ENCODE measurements at places on chromosomes 11 and 22.

GRCh38 chr11:36475192-36475591 is 34.9 kb downstream of the TRAF6 start:
- no peak for DNase-seq

GRCh38 chr22:40331706-40332105 is 14.6 kb upstream of the ADSL start:
- DNase-seq: no peak

GRCh38 chr11:109733245-109733644 is 311.3 kb downstream of the C11orf87 start:
- DNase-seq: no peak

- no peak for DNase-seq
Measured at GRCh38 chr11:94658386-94658785, 91.2 kb downstream of the PIWIL4 start.

DNA sequence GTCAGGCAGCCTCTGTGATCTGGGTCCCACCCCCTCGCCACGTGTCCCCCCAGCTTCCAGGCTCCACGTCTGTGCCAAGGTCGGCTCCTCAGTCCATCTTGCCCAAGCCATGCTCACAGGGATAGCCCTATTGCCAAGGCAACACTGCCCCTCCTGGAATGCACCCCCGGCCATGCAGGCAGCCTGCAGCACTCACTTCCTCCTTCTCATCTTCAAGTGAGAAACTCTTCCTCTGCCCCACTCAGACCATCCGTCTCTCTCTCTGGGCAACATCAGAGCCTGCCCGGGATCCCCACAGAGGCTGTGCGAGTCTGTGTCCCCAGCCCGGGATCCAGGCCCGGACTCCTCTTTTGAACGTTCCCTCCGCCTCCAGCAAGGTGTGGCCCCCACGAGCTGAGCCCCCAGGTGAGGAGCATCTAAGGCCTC is 852.3 kb downstream of the BRD1 start:
- no peak for DNase-seq

DNA sequence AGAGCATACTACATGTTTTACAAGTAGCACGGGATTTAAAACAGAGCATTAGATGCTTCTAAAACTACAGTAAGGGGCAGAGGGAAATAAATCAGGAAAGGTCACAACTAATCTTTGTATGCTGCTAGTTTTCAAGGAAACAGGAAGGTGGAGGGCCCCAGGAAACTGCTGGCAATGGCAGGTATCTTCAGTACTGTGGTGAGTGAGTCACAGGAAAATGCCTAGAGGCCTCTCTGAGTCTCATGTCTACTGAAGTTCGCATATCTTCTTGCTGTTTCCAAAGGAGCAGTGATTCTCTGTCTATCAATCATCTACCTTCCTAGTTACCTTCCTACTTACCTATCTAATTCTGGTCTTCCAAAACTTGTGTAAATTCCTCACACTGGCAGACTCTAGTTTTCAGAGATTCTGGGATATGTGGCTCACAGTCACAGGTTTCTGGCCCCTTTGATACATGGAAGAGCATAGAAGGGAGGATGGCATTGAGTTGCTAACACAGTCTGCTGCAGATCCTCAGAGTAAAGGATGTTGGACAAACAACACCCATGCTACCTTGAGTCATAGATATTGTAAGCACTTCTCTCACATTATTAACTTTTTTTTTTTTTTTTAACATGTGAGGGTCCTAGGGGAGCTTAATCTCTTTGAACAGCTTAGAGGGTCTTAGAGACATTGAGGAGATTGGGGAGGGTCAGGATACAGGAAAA is 58.8 kb upstream of the SYN3 start:
- DNase-seq: no peak

GRCh38 chr22:19497245-19497644 is 17.5 kb downstream of the CDC45 start:
- DNase-seq: no peak

GRCh38 chr11:134503596-134503995 is 91.6 kb upstream of the B3GAT1 start:
- DNase-seq: no peak

DNA sequence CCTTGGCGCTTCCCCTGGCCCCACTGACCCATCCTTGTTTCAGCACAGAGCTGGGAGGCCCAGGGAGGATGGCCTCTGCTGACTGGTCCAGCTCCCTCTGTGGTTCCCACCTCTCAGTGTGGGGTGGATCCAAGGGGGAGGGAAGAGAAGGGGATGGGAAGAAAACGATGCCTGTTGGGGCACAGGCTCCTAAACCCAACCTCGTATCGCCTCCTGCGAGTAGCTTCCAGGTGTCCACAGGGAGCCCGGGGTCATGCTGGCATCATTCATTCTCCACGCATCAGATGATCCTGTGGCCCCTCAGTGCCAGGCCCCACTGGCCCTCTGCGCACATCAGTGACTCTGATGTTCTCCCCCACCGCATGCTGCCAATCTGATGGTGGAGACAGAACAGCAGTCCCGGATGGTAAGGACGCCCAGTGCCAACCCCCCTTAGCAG is 5.1 kb downstream of the MYEOV start:
- DNase-seq: no peak

DNA sequence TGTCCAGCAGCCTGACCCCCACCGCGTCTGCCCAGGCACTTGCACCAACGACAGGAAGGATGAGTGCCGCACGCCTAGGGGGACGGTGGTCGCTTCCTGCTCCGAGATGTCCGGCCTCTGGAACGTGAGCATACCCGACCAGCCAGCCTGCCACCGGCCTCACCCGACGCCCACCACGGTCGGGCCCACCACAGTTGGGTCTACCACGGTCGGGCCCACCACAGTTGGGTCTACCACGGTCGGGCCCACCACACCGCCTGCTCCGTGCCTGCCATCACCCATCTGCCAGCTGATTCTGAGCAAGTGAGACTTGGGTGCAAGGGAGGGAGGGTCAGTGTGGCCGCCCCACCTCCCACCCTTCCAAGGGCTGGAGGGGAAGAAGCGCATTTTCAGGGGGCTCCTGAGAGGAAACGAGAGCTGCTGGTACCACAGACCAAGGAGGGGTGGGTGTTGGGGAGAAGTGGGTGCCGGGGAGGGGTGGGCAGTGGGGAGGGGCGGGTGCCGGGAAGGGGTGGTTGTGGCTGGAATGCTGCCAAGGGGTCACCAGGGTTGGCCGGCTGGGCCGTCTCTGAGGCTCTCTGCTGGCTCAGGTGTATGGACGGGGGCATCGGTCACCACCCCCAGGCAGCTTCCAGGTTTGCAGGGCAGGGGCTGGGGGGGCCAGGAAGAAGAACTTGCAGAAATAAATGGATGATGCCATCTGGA is 27.7 kb upstream of the MUC5B start:
- no peak for DNase-seq

- DNase-seq: peak; percentile 31
Measured at GRCh38 chr11:73393479-73394415, 17.5 kb downstream of the RELT start.

- no peak for DNase-seq
Measured at GRCh38 chr22:36008131-36008530, 20.5 kb downstream of the RBFOX2 start.

GRCh38 chr11:109939166-109939810 is 153.9 kb upstream of the ZC3H12C start:
- no peak for DNase-seq

- no peak for DNase-seq
Measured at GRCh38 chr11:100927579-100927978, 202.0 kb downstream of the PGR start.

DNA sequence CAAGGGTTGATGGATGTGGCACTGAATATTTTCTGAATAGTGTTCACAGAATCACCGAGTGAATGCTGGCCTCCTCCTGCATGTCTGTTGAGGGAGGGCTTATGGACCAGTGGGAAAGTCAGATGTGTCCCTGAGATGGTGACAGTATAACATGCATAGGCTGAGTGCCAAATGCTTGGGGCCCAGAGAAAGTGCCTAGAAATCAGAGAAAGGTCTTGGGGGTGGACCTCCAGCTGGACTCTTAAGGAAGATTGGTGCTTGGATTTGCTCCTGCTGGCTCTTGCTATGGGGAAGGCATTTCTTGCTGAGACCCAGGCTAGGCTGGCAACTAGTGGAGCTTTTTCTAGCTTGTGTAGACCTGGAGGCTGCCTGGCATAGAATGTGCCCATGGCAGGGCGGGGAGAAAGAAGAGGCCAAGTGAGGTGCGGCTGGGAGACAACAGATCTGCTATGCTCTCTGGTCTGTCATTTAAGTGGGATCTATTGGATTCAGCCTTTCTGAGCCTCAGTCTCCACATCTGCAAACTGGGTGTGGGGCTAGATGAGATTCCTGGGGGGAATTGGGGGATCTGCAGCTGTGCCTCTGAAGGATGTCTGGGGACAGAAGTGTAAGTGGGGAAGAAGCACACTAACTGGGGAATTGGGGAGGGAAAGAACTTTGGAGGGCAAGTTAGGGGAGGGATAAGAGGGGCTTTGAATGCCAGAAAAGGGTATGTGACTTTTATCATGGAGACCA is 27.4 kb downstream of the ZNRF3 start:
- DNase-seq: no peak

GRCh38 chr11:1208394-1209261 is 14.2 kb upstream of the MUC5B start:
- no peak for DNase-seq

DNA sequence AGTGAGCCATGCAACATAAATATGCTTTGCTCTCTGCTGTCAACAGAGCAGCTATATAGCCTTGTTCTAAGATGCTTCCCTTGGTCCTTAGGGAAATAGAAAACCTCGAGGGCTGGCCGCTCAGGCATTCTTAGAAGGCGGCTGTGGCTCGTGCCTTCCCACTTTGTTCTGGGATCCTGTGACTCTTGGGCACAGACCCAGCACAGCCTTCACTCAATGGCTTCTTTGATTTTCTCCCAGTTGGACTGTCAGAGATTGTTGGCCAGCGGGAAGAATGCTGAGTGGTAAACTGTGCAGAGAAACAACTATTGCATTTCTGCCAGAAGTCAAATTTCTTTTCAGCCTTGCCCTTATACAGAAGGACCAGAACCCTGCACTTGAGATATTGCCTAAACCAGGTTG is 9.5 kb upstream of the MICAL2 start:
- DNase-seq: no peak

- no peak for DNase-seq
Measured at GRCh38 chr11:35583843-35584242, 34.4 kb upstream of the FJX1 start.

DNA sequence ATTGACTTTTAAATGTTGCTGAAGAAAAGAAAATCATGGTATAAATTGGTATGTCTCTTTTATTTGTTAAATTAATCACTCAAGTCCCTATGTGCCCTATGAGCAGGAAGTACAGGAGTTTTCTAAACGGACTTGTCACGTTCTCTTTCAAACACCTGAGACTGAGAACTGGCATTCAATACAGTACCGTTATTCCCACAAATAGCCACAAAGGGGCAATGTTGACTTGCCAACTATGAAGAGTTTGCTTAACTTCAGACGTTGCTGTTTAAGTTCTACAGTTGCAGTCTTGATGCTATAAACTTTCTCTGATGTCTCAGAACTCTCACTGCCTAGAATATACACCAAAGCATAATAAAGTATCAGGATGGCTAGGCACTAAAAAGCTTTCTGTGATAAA is 7.6 kb downstream of the OR56A1 start:
- no peak for DNase-seq

- no peak for DNase-seq
Measured at GRCh38 chr11:60838132-60838531, 3.8 kb upstream of the CCDC86 start.

DNA sequence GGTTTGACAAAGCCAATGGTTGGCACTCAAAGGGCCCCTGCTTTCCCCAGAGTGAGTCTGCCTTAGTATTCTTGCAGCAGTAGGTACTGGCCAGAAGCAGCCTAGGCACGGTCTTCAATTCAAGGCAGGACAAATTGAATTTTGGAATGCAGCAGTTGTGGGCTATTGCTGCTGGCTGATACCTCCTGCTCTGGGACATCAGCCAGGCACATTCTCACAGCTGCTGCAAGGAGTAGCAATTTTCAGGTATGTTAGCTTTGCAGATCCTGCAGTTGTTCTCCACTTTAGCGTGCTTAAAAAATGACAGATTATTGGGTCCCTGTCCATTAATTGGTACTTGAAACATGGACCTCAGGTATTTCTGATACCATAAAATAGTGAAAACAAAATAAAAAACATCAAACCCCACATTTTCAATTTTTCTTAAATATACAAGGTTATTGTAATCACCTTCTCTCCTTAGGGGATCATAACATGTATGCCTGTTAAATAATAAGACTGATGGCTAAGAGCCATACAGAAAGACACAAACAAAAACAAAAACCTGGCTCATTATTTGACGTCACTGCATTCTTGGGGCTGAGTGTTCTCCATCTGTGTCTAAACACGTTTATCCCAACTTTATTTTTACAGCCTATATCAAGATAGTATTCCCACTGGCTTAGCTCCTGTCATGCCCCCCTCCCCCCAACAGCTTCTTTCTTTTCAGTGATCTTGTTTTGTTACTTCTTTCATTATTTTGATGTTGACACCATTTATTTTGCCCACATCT is 85.1 kb upstream of the CARD18 start:
- DNase-seq: no peak

DNA sequence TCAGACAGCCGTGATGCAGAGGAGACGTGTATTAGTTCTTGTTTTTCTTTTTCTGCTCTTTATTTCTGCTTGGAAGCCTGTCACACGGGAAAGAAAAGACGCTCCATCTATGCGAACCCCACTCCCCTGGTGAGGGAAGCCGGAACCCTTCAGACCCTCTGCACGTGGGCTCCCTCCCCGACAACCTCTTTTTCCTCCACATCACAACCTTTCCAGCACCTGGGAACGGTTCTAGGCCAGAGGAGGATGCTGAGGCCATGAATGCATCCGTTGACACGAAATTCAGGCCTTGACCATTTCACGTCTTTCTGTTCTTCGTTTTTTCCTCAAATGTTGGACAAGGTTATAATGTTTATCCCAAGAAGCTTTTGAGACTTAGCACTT is 85.3 kb upstream of the WNT7B start:
- DNase-seq: no peak

DNA sequence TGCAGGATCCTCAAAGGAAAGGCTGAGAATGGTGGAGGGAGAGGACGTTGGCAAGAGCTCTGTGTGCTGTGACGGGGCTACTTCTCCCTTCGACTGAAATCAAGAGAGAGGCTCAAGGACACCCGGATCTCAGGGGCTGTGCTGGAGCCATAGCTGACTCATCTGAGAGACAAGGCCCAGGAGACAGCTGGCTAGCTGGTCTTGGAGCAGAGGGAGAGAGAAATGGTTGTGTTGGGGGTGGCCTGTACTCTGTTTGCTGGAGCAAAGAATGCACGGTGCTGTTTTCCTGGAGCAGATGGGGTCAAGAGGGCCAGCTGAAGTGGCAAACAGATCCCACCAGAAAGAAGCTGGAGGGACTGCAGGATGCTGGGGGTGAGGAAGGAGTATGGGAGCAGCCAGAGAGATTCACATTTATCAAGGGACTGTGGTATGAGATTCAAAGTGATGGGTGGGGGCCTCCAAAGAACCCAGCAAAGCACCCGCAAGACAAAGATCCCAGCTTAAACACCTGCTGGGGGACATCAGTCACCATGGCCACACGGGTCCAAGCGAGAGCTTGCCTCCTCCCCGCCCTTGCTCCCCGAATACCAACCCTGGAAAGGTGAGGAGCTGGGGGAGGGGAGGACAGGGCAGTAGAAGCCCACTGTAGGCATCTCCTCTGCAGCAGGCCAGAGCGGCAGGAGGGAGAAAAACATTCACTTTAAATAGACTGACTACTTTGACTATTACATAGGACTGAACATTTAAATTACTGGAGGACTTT is 40.8 kb downstream of the MAP6 start:
- DNase-seq: no peak

- no peak for DNase-seq
Measured at GRCh38 chr11:115222218-115222862, 281.9 kb downstream of the CADM1 start.

- no peak for DNase-seq
Measured at GRCh38 chr11:6238902-6239301, at the start of gene CNGA4. CNGA4 (plus strand) TSS chr11:6239089; CDS start chr11:6239207, 118 bp downstream.

- DNase-seq: no peak
Measured at GRCh38 chr11:121766991-121767390, 314.2 kb upstream of the SORL1-AS1 start.
